Daoy (cell line): ENCODE measurements at places on chromosomes 5 and 9. TPM values are rescaled to one million over a fixed set of nuclear protein-coding genes. Genes with fewer than 3 reads are reported as not detected.

GRCh38 chr5:8005416-8005815, 136.5 kb downstream of the MTRR start:
- DNase-seq = no peak

The PTGES gene
- 3.9 and 4.5 TPM in 2 replicates for total RNA-seq

DNA sequence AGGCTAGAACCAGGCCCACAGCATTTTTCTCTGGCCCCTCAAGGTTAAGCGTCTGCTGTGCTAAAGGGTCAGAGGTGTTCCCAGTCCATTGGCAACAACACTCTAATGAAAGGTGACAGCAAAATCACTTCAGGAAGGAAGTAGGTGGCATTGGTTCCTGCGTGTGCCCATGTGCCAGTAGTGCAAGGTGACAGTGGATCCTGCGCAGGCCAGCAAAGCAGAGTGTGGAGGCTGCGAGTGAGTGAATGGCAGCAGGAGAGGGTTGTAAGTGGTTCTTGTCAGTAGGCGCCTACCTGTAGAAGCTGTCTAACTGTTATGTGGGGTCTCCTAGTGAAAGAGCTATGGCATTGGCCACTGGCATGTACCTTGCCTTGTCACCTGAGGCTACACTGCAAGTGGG, 898.2 kb upstream of the TYRP1 start:
- DNase-seq = no peak

GRCh38 chr9:89418882-89419640, 78.9 kb downstream of the SEMA4D start:
- DNase-seq = no peak

DNA sequence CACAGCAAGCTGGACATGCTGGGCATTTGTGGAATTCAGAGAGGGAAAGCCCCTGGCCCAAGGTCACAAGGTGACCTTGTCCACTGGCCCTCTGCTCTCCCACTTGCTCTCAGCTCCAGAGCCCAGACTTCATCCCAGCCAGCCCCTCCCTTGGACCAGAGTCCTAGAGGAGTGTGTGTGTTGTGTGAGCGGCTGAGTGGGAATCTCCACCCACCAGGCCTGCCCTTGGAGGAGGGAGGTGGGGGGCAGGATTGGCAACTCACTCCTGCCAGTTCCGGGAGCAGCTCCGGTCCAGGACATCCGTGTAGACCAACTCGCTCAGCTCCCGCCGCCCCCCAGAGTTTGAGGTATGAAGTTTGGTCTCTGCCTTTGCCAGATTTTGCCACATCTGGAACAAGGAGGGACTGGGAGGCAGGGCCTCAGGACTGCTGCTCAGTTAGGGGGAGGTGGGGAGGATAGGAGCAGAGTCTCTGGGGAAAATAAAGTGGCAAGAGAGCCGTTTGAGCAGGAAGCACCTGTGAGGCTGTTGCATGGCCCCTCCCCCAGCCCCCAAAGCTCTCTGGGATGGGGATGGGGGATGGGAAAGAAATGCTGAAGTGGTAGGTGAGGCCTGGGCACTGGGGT, 1.4 kb downstream of the MZB1 start:
- DNase-seq = no peak

DNA sequence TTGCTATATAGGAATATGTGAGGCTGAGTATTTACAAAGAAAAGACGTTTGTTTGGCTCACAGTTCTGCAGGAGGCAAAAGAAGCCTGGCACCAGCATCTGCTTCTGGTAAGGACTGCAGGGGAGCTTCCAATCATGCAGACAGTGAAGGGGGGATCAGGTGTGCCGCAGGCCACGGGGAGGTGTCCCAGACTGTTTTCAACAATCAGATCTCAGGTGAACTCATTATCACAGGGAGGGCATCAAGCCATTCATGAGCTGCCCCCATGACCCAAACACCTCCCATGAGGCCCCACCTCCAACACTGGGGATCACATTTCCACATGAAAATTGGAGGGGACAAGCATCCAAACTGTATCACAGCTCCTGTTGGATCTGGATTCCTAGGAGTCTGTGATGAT, 30.4 kb upstream of the TRIM14 start:
- DNase-seq = no peak

The GGTA1 gene
- total RNA-seq = not detected in 2 replicates

DNA sequence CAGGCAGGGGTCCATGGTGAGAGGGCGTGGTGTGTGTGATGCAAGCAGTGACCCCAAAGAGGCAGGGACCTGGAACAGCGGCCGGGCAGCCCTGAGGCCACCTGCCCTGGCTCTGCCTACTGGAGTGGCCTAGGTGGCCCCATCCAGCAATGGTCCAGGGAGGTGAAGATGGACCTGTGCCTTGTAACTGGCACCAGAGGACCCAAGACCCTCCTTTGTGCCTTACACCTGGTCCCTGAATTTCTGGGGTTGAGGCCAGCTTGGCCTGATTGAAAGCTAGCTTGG, 42.7 kb downstream of the PTGES start:
- no peak for DNase-seq

GRCh38 chr5:88729084-88729828, 153.7 kb downstream of the MEF2C start:
- peak; percentile 73 for DNase-seq

The MED7 gene
- total RNA-seq = 16.1 and 22.9 TPM in 2 replicates

DNA sequence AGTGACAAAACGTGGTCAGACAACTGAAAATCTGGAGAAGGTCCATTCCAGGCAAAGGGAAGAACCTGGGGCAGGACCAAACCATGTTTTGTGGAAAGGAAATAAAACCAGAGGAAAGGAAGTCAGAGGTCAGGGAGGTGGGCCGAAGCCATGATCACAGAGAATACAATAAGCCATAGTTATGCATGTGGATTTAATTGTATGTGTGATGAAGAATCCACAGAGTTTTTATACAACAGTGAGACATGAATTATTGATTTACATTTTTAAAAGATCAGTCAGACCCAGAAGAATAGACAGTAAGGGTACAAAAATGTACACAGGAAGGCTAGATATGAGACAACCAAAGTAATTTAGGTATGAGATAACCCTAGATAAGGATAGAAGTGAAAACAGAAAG, 20.8 kb downstream of the TTC33 start:
- DNase-seq = peak; percentile 29

The OR1J1 gene
- not detected in 2 replicates for total RNA-seq

- no peak for DNase-seq
These were observed 20.5 kb upstream of the TXN start for GRCh38 chr9:110276781-110277180.

DNA sequence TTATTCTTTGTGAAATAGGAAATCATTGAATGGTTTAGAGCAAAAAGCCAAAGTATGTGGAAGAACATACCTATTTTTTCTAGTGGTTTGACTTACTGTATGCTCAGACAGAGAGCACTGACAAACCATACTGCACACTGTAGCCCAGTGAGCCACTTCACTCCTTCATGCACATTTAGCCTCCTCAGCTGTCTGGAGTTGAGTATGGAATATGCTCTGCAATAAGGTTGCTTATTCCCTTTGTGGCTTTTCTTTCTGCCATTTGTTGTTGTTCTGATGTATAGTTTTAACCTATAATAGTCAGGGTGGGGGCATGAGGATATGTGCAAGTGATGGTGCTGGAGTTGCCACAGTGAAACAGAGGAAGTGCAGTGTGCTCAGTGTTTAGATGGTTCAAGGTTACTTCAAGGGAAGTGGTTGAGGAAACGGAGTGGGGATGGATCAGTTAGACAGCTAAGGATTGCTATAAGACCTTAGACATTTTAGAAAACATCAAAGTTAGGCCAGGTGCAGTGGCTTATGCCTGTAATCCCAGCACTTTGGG, 100.7 kb downstream of the CDC42SE2 start:
- DNase-seq = no peak

- no peak for DNase-seq
These were observed 418.2 kb downstream of the IRX2 start for GRCh38 chr5:2333291-2333690.

The PCDHA9 gene
- total RNA-seq = 0.11 and 0.51 TPM in 2 replicates

DNA sequence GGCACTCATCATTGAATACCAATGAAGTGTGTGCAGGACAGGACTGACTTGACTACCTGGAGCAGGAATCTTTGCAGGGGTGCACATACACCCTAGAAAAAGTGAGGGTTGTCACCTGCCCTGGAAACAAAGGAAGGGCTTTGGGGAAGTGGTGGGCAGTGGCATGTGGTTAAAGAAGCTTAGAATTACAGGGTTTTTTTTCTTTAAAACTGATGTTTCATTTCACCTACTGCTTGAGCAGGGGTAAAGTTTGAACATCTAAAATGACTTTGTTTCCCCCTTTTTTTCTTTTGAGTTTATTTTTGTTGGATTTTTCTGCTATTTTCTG, 2.0 kb upstream of the KDM3B start:
- DNase-seq = no peak

DNA sequence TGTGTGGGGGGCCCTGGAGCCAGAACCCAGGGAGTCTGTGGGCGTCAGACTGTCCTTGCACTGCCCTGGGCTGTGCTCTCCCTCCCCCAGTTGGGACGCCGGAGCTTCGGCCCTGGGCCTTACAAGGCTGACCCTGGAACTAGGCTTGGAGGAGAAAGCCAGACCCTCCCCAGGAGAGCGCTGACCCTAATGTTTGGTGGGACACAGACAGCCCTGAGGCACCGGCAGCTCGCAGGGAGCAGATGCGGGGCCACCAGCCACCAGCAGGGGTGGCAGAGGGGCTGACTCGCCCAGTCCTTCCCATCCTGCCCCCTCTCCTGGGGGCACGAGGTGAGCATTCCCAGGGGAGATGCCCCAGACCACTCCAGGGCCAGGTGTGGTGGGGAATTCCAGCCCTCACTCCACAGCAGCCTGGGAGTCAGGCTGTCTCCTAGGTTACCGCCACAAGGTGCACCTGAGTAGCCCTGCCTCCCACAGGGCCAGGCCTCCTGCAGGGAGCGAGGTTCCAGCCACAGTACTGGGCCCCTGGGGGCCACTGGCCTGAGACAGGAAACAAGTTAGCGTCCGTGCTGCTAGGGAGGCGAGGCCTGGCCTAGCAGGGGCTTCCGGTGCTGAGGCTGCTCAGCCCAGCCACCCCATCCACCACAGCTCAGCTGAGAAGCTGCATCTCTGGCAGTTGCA, 134.6 kb downstream of the OLFM1 start:
- peak; percentile 53 for DNase-seq

DNA sequence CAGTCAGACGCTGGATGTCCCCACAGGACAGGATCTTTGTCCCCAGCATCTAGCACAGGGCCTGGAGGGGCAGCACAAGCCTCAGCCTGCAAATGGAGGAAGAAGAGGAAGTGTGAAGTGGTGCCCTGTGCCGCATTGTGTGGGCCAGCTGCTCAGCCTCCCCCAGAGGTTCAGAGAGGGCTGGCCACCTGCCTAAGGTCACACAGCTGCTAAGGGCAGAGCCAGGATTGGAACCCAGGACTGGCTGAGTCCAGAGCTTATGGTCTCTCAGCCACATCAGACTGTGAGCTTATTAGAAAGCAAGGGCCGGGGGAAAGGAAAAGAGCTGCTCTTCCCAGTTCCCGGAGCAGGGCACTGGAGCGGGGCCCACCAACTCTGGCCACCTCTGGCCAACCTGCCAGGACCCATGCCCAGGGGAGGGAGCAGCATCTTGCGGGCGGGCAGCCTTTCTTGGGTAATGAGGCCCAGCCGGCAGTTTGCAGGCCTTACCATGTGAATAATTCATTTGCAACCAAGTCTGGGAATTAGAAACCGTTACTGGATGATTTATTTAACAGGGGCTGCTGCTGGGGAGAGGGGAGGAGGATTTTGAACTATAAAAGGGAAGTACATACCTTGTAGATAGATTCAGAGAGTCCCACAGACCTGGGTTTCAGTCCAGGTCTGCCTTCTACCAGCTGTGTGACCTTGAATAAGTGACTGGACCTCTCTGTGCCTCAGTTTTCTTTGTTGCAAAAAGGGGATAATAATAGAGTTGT, 11.6 kb upstream of the CRB2 start:
- DNase-seq = no peak

GRCh38 chr9:14156046-14156445, 157.9 kb downstream of the NFIB start:
- DNase-seq = no peak

DNA sequence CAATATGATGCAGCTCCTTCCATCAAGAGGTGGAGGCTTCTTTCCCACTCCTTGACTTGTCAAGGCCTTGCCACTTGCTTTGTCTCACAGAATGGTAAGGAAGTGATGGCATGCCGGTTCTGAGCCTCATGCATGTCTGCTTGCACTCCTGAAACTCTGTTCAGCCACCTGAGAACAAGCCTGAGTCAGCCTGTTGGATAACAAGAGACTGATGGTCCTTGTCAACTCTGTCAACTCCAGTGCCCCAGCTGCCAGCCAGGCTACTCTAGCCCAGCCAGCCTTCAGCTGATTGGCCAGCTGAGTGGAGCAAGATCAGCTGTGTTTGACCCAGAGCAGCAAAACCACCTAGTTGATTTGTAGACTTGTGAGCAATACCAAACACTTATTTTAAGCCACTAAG, 4.4 kb upstream of the TENT4A start:
- no peak for DNase-seq

The PCDHGB2 gene
- 0.23 and 0.24 TPM in 2 replicates for total RNA-seq

DNA sequence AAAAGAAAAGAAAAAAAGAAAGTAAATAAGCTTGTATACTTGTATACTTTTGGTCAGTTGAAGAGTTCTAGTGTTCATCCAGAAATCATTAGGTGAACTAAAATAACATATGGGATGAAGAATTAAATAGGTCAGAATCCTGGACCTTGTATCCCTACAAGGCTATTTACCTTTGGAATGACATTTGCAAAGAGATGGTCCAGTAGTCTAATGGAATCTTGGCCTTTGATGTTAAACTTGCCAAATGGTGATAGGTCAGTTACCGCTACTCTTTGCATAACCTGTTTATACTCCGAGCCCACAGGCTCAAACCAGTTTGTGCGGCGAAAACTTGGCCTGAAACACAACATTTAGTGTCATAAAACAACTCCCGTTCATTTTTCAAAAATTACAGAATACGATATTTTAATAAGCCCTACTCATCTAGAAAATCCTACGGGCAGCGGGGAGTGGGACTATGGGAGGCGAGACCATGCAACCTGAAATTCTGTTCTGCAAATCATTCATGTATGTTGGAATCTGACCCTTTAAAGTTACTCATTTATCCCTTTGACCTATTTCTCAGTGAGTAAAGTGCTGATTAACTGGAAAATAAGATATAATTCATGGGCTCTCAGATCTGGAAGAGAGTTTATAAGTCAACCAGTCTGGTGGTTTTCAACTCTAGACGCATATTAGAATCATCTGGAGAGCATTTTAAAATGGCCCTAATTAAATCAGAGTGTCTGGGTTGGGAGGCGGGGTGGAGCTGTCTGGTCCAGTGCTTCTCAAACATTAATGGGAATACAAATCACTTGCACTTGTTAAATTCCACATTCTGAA, 38.6 kb downstream of the DMGDH start:
- no peak for DNase-seq

The OMD gene
- not detected in 2 replicates for total RNA-seq

DNA sequence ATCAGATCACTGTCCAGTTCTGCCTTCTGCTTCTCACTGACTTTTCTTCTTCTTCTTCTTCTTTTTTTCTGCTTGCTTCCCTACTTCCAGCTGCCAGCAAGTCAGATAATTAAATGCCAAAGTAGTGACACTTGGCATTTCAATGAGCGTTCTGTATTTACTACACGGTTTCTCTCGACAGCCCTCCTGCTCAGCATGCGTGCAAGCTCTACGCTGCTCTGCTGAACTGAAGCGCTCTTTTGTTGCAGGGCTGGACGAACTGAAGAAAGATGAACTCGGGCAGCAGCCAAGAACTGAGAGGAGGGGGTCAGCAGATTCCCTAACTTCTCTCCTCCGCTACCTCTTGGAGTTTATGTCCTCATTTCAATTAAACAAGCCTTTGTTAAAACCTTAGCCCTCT, 319.1 kb downstream of the GLIS3 start:
- DNase-seq = no peak

The LAMC3 gene
- total RNA-seq = 2.5 and 3.8 TPM in 2 replicates

- DNase-seq = no peak
These were observed 26.1 kb downstream of the AP3B1 start for GRCh38 chr5:78268356-78268755.
